ENCODE measurements at places on chromosomes 5 and 9. TPM values are rescaled to one million over a fixed set of nuclear protein-coding genes. Genes with fewer than 3 reads are reported as not detected.

Gene INVS
- 7.9 TPM for total RNA-seq

Gene POU4F3
- 0.16 TPM for total RNA-seq

DNA sequence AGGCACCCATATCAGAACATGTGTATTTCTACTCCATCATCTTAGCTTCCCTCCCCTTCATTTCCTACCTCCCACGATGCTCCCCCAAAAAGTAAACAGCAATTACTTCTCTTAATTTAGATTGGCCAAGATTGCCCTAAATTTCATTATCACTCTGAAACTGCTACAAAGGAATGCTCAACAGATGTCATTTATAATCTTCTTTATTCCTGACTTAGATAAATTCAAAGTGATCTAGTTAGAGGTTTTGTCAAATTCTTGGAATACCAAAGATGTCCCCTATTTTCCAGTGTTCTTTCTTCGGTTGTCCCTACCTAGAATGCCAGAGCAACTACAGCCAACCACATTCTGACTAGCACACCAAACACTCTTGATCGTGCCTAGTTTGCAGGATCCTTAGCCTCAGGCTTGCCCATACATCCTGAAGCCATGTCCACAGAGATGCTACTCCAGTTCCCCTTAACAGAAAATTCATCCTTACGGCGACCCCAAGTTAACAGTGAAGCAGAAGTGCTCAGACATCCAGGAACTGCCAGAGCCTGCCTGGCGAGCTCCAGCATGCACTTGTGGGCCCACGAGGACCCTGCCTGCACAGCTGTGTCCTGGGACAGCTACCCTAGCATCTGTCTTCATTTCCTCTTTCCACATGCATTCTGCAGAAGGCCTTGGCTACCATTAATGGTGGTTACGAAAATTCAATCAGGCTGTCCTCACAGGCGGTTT lies 31.6 kb downstream of the DAP start:
- DNase-seq: no peak

DNA sequence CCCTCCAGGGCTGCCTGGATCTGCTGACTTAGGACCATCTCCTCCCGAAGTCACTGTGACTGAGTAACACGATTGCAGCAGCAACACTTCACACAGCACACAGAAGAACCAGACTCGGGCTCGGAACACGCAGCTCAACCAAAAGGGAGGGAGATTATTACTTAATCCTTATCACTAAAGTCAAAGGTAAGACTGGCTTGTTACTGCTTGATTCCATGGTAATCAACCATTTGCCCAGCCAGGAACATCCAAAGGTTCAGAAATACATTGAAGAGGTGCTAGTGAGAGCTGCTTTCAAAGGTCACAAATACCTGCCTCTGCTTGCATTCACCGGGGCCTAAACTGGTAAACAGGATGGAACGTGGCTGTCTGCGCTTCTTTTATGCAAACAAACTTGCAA lies 7.7 kb downstream of the FBP1 start:
- DNase-seq: no peak

DNA sequence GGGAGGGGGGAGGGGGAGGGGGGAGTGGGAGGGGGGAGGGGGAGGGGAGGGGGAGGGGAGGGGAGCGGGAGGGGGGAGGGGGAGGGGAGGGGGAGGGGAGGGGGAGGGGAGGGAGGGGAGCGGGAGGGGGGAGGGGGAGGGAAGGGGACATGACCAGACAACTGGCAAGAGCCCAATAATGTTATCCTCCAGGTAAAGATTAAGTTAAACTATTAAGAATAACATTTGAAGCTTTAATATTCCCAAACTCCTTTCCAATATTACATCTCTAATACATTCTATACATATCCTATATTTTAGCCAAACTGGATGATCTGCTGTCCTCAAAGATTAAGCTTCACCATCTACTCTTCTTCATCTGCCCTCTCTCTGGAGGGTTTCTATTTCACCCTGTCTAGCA lies 25.8 kb downstream of the C5 start:
- DNase-seq: no peak

DNA sequence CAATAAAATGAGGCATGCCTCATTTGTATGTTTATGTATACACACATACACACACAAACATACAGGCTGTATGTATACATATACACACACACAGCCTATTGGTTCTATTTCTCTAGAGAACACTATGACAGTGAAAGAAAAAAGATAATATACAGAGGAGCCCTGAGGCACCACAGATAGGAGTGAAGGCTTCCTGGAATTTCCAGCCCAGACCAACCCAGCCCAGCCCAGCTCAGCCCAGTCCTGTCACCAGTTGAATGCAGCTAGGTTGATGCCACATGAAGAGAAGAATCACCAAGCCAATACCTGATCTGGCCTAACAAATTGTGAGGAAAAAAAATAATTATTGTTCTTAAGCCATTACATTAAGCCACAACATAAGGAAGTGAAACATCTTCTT lies 126.9 kb upstream of the PDE4D start:
- DNase-seq: no peak

- no peak for DNase-seq
Observed at GRCh38 chr9:111783857-111784256, 10.9 kb downstream of the SHOC1 start.

DNA sequence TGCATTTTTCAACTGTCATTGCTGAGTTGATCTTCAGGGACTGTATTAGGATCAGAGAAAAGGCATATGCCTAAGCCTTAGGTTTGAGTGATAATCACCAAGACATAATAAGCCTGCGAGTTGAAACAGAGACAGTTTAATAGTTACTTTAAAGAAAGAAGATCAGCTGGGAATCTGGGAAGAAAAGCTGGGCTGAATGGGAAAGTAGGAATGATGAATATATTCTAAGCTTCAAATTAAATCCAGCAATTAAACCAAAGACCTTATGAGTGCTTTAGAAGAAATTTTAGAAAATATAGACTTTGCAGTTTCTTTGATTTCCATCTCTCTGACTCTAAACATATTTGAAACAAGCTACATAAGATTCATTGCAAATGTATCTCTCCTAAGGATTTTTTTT lies 222.3 kb downstream of the ENC1 start:
- DNase-seq: no peak

DNA sequence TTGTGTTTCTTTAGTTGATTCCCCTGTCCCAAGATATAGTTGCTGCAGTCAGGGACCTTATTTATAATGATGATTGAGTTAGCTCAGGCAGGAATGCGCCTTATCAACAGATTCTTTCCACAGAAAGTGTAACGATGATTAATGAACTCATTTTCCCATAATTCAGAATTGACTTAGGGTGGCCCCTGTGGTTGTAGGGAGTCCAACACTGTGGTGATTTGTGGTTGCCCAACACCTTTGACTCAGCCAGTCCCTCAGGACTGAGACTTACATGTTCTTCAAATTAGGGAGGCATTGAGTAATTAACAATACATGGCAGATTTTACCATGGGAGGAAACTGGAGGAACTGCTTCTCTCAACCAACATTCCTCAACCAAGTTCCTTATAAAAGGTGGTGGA lies 221.9 kb downstream of the GABRG2 start:
- DNase-seq: no peak

Data from left cardiac atrium (tissue), 4 donors.